ENCODE measurements at places on chromosomes 5 and 9.

DNA sequence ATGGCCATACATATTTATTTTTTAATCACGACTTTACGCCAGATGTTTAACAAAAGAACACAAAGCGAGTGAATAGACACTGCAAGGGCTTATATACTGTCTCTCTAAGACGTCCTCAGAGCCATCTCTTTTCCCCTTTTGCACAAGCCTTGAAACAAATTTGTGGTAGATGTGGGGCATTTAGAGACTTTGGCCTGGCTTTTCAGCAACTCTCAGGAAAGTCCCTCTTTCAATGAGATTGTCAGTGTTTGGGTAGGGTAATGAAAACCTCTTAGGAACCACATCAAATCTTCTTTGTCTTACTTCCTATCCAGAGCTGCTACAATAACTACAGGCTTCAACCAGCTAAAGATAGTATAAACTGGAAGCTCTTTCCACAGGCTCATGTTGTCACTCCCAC is 380.0 kb downstream of the ANXA1 start:
- DNase-seq: no peak

- no peak for DNase-seq
Observed at GRCh38 chr5:1517838-1518237, 5.9 kb downstream of the LPCAT1 start.

DNA sequence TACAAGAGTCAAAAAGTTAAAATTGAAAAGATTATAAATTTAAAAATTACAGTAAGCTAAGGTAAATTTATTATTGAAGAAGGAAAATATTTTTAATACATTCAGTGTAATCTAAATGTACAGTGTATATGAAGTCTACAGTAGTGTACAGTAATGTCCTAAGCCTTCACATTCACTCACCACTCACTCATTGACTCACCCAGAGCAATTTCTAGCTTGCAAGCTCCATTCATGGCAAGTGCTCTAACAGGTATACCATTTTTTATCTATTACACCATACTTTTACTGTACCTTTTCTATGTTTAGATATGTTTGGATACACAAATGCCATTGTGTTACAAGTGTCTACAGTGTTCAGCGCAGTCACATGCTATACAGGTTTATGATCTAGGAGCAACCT is 389.7 kb downstream of the RASEF start:
- no peak for DNase-seq

DNA sequence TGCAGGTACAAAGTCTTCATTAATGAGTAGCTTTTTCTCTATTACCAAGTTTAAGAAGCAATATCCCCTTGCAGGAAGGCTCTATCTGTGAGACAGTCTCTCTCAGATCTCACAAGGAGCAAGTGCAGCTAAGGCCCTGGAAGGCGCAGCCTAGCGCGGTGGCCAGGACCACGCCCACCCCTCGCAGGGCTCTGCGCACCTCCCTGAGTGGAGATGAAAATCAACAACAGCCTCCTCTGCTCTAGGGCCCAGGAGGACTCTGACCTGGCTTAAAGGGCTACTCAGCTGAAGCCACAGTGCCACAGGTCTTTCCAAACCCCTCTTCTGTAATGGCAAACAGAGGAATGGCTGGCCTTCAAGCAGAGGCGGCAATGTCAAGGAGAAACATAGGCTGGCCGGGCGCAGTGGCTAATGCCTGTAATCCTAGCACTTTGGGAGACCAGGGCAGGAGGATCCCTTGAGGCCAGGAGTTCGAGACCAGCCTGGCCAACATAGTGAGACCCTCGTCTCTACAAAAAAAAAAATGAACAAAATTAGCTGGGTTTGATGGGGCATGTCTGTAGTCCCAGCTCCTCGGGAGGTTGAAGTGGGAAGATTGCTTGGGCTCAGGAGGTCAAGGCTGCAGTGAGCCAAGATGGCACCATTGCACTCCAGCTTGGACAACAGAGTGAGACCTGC is 11.9 kb downstream of the SEC16A start:
- DNase-seq: no peak

Data from DMS 273 treated with DMSO at 0.1 percent for 48 hours (cell line).